ENCODE measurements at places on chromosomes 5 and 9.

DNA sequence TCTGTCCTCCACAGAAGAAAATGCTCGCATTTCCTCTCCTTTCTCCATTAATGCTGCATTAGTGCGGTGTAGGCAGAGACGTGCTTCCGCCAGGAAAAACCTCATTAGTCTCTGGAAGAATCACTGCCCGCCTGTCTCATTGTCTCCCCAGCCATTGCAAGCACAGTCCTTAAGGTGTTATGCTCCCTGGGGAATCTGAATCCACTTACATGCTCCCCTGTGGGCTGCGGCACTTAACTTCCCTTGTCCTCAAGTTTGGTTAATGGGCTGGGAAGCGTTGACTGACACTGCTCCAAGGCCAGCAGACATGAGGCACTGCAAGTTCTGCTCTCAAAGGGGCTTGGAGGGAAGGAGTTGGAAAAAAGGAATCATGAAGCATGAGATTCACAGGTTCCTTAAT is 41.6 kb downstream of the TARS1 start:
- DNase-seq: no peak

GRCh38 chr5:158739951-158740757 is 359.6 kb downstream of the EBF1 start:
- DNase-seq: no peak

GRCh38 chr5:61813361-61813760 is 481.3 kb downstream of the ZSWIM6 start:
- no peak for DNase-seq

GRCh38 chr5:109365653-109366052 is 44.1 kb downstream of the PJA2 start:
- DNase-seq: no peak

- no peak for DNase-seq
These were observed 16.5 kb upstream of the SMIM32 start for GRCh38 chr5:136209346-136209910.

DNA sequence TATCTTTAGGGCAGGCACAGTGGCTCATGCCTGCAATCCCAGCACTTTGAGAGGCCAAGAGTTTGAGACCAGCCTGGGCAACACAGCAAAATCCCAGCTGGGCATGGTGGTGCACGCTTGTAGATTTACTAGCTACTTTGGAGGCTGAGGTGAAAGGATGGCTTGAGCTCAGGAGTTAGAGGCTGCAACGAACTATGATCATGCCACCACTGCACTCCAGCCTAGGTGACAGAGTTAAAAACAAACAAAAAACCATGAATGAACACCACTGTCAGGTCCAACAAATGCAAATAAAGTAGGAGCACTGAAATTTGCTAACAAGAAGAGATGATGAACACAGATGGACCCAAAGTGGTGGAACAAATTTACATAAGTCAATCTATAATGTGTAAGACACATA is 4.9 kb downstream of the PTBP3 start:
- DNase-seq: no peak

GRCh38 chr9:134752471-134753168 is 111.0 kb downstream of the COL5A1 start:
- DNase-seq: no peak

GRCh38 chr9:4382722-4383317 is 83.0 kb upstream of the GLIS3 start:
- DNase-seq: no peak

GRCh38 chr5:57805732-57806131 is 323.1 kb upstream of the ACTBL2 start:
- no peak for DNase-seq

DNA sequence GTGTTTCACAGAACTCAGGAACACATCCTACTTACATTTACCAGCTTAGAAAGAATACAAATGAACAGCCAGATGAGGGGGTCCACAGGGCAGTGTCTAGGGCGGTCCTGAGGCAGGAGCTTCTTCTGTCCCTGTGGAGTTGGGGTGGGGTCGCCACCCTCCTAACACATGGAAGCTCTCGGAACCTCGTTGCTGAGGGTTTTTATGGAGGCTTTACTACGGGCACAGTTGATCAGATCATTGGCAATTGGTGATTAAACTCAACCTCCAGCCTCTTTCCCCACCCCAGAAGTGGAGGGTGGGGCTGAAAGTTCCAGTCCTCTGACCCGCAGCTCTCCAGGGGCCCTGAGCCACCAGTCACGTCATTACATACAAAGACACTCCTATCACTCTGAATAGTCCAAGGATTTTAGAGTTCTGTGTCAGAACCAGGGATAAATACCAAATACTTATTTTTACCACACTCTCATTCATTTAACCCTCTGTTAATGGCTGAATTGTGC is 156.9 kb downstream of the COL23A1 start:
- DNase-seq: no peak

GRCh38 chr5:110386782-110387181 is 339.7 kb downstream of the TMEM232 start:
- DNase-seq: no peak

DNA sequence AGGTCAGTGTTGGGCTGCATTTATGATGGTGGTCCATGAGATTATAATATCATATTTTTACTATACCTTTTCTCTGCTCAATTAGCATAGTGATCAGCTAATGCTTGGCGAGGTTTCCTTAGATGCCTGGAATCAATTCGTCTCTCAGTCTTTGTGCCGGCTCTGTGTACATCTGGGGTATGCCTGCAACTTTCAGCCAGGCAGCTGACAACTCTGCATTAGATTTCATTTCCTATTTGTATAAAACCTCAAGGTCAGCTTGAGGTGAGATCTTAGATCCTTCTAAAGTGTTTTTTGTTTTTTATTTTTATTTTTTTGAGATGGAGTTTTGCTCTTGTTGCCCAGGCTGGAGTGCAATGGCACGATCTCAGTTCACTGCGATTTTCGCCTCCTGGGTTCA is 86.8 kb downstream of the MELK start:
- no peak for DNase-seq

GRCh38 chr5:69374911-69375446 is 5.4 kb downstream of the RAD17 start:
- DNase-seq: no peak

DNA sequence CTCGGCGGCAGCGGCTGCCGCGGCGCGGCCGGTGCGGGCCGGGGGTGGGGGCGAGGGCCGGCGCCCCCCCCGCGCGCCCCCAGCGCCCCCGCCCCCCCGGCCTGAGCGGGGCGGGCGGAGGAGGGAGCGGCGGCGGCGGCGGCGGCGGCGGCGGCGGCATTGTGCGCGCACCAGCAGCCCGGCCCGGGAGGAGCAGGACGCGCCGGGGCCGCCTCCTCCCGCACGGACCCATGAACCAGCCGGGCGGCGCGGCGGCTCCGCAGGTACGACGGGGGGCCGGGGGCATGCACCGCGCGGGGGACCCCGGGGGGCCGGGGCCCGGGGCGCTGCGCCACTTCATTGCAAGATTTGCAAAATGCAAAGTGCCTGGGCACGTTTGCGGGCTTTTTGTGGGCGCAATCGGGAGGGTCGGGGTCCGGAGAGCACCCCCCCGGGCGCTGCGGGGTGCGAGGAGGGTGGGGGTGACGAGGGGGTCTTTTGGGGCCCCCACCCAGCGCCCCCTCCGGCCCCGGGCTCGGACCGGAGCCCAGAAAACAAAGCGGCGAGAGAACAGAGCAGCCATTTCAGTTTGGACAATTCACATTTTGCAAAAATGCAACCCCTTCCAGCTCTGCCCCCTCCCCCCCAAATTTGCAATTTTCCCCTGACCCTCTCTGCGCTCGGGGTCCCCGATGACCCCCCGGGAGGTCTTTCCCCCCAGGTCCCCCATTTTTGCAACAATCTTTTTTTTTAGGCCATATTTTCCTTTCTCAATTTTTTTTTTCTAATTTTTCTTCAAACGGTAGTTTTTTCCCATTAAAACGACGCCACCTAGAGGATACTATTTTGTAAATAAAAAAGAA is at the start of gene ZNF618:
Gene ZNF618 (plus strand): TSS at position 159 of the 842 bp plus-strand sequence. CDS start 72 bp downstream, at position 231.
- DNase-seq: no peak

DNA sequence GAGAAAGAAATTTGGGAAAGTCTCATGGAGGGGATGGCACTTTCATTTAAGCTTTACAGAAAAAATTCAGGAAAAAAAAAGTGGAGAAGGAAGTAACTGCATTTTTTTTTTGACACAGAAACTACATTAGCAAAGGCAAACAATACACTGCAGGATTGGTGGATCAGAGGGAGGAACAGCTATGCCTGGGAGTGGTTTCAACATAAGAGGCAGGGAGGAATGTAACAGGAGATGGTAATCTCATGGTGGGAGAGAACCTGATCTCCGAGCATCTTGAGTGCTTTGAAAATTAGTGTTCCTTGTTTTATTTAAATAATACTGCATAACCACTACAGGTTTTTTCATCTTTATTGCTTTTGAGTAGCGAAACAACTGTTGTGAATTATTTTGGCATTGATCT is 249.4 kb downstream of the FAM170A start:
- DNase-seq: no peak

DNA sequence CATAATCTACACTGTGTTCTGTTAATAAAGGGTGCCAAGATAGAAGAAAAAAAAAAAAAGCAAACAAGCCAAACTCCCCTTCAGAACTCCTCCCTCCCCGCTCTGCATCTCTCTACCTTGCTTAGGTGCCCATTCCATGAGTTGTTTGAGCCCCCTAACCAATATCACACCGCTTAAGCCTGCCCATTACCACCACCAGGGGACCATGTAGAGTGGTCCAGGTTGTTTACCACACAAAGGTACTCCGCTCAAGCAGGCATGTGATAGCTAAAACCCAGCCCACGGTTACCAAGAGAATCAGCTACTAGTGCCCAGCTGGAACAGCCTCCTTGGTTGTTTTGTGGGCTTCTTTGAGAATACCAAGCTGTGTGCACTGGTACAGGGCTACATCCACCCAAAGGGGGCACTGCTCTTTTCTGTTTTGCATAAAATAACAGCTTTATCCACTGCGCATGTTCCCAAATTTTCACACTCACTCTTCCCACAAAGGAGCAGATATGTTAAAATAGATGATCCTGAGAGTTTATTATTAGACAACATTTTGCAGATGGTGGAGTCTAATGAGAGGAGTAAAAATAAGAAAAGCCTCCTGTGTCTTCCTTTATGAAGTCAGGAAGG is 304.1 kb downstream of the DEPDC1B start:
- no peak for DNase-seq

DNA sequence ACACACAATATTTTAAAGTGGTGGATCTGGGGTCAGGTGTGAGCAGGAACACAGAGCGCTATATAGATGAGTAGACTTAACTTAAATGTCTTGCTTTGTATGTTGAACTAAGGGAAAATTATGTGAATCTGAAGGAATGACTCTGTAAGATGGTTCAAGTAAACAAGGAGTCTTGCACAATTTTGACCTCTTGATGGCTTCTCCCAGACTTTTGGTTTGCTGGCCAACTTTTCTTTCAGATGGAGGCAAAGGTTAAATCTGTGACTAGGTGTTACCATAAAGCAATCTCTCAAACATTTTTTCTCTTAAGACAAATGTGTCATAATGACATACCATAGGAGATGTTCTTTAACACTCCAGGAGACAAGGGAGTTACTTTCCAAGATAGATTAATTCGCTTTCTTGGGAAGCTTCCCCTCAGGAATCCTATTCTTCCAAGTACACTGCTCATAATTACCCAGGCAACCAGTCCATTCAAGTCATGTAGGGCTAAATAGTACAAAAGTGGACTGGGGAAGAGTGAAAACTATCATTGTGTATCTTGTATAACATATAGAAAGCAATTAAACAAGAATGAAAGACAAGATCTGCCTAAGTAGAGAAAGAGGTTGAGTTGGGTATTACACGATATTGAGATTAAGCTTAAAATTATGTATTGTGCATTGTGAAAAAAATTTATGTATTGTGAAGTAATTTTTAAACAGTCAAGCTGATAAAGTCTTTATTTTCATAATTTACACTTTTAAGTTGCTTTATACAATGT is 60.3 kb upstream of the SLC27A6 start:
- no peak for DNase-seq

GRCh38 chr9:13322828-13323550 is 43.5 kb upstream of the MPDZ start:
- DNase-seq: no peak

DNA sequence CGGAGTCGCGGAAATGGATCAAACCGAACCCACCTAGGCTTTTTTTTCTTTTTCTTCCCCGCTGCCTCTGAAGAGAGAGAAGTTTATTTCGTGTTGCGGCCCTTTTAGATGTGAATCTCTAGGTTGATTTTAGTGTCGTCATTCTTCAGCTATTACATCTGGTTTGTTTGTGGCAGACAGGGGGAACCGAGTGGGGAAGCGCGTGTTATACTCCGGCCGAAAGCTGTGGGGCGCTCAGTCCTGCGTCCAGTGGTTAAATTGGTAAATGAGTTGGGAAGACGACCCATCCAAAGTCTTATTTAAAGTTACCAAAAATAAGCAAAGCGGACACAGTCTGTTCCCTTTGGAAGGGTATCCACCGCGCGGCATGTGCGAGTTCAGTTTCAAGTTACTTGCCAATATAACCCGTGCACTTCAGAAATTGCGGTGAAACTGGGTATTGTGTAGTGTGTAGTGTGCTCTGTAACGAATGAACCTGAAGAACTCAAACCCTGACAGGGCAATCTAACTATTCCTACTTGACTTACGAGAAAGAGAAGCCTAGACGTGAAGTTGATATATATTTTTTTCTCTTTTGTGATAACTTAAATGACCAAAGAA is 1.3 kb downstream of the MAN2A1 start:
- peak; percentile 52 for DNase-seq

GRCh38 chr5:8633696-8634095 is 764.7 kb downstream of the MTRR start:
- DNase-seq: no peak

DNA sequence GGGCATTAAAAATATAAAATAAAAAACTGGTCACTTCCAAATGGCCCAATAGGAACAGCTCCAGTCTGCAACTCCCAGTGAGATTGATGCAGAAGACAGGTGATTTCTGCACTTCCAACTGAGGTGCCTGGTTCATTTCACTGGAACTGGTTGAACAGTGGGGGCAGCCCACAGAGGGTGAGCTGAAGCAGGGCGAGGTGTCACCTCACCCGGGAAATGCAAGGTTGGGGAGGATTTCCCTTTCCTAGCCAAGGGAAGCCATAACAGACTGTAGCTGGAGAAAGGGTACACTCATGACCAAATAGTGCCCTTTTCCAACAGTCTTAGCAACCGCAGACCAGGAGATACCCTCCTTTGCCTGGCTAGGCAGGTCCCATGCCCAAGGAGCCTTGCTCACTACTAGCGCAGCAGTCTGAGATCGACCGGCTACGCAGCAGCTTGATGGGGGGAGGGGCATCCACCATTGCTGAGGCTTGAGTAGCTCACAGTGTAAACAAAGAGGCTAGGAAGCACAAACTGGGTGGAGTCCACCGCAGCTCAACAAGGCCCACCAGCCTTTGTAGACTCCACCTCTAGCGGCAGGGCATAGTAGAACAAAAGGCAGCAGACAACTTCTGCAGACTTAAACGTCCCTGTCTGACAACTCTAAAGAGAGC is 12.7 kb downstream of the RLN1 start:
- no peak for DNase-seq

GRCh38 chr5:32496104-32496503 is 51.6 kb upstream of the ZFR start:
- DNase-seq: no peak

- DNase-seq: no peak
These were observed 21.5 kb upstream of the CDC23 start for GRCh38 chr5:138234651-138235050.

GRCh38 chr9:23220957-23221356 is 605.1 kb downstream of the ELAVL2 start:
- no peak for DNase-seq

- no peak for DNase-seq
These were observed 20.9 kb downstream of the WHRN start for GRCh38 chr9:114484215-114484853.

Data from AG04450 (cell line).